ENCODE measurements at places on chromosomes 4 and X. TPM values are rescaled to one million over a fixed set of nuclear protein-coding genes. Genes with fewer than 3 reads are reported as not detected.

- DNase-seq = no peak
Observed at GRCh38 chr4:153337686-153338085, 6.8 kb upstream of the MND1 start.

PARM1 gene
- 0.54 TPM for polyA plus RNA-seq

DNA sequence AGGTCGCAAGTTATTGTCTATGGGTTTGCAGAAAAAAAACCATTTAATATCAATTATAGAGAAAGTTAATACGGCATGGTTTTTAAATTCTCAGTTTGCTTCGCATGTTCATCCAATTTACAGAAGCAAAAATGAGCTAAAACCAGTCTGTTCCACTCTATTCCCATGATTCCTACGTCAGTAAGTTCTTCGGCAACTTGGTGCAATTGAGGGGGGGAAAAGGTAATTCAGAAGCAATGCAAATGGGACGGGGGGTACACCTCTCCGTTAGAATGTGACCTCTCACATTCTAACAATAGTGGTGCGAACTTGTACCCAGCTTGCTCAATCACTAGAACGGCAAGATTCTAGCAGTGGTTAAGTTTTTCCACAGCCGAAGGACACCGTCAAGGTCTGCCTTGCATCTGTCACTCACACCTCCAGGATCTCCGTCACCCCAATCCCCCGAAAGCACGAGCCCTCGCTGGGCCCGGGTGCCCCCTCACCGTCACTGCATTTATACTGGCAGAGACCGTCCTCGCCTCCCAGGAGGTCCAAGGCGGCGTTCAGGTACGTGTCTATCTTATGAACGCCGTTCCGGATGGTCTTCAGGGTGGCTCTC is 653 bp downstream of the PLA2G12A start:
- no peak for DNase-seq

- no peak for DNase-seq
Observed at GRCh38 chrX:8721536-8721935, 10.4 kb downstream of the ANOS1 start.

- no peak for DNase-seq
Observed at GRCh38 chrX:75989806-75990590, 182.9 kb upstream of the PBDC1 start.

DNA sequence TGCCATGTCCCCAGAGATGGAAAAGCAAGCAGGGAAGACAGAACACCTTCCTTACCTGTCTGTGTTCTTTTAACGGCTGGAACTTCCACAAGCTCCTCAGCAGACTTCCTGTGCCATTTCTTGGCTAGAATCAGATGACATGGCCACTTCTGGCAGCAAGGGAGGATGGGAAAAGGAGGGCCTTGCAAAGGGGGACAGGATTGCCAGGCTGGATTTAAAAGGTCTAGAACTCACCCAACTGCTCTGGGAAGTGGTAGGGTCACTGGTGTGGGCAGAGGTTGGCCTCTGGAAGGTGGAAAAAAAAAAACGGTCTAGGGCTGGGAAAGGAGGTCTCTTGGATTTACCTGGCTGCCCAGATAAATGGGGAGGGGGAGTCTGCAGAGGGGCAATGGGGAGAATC is 1.6 kb upstream of the USP11 start:
- DNase-seq = no peak

PQBP1 gene
- 71.7 TPM for polyA plus RNA-seq

GRCh38 chrX:16870862-16871815 is 977 bp upstream of the RBBP7 start:
- DNase-seq = peak; percentile 27

IRS4 gene
- polyA plus RNA-seq = not detected

ARL9 gene
- polyA plus RNA-seq = not detected

- no peak for DNase-seq
Observed at GRCh38 chr4:89496851-89497250, 189.3 kb upstream of the GPRIN3 start.

DNA sequence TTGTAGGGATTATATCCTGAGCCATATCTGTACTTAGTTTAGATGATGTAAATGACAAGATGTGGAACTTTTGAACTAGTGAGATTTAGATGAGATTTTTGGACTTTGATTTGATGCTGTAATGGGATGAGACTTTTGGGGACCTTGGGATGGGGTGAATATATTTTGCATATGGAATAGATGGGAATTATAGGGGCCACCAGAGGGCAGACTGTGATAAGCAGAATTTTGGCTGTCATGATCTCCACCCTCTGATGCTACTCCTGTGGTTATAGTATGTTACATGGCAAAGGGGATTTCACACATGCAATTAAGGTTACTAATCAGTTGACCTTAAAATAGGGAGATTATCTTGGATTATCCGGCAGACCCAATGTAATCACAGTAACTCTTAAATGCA is 214.0 kb upstream of the NHS start:
- DNase-seq = no peak

DNA sequence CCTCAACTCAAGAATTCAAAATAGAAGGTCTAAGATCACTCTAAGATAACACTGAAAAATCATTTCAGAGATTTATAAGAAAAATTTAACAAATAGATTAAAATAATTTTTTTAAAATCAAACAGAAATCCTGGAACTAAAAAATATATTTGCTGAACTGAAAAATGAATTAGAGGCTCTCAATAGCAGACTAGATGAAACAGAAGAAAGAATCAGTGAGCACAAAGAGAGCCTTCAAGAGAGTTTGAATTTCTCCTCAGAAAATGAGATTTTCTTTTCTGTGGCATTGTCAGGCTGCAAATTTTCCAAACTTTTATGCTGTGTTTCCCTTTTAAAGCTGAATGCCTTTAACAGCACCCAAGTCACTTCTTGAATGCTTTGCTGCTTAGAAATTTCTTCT is 335.0 kb upstream of the SLC7A11 start:
- DNase-seq = no peak
